ENCODE measurements at places on chromosomes 13 and 19.
A peak's percentile ranks its signal among the peaks of the same experiment; 100 is the strongest.

DNA sequence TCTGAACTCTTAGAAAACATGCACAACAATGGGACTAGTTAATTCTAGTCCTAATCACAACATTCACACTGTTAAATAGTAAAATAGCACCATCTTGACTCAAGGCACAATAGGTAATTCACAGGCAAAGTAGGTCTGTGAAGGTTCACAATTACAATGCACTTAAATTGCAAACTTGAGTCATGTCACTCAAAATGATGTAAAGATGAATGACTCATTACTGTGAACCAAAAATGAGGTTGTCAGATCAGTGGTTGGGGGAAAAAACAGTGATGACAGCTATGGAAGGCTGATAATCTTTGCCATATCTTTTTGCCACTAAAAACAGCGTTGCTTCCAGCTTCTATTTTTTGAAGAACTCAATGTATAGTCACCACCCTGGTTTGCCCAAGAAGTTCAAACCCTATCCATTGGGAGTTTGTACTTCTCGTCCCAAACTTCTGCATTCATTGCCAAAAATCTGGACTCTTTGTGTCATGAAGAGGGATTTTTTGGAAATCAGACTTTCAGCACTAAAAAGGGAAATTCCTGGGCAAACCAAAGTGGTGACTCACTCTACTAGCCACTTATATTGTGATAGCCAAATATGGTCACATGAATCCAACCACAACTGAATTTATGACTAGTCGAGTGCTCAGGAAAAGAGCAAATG, 200.9 kb upstream of the TMTC4 start:
- DNase-seq = no peak

DNA sequence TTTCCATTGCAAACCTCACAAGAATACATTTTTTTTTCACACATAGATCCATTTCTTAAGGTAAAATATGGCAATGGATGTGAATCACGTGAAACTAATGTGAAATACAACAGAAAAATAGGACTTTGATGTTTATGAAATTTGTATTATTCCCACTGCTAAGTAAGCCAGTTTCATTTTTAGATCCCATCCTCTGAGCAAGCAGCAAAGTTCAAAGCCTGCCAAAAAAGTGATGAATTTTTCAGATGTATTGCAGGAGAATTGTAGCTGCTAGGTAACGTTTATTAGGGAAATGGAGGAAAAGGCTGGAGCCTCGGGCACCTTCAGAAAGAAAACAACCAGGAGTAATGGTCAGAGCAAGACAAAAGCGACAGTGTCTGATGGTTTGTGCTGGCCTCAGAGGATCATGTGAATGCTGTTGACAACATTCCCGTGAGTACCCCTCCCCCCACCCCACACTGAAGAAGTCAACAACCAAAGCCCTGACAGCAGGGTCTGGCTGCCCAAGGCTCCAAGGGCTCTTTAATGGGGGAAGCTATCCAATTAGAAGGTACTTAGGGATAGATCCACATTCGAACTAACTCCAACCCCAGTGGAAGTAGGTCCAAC, 95.5 kb downstream of the OXGR1 start:
- no peak for DNase-seq

GRCh38 chr19:10639836-10640235, 14.3 kb upstream of the ILF3 start:
- DNase-seq = no peak

GRCh38 chr13:49441846-49442245, 2.0 kb downstream of the CAB39L start:
- no peak for DNase-seq

DNA sequence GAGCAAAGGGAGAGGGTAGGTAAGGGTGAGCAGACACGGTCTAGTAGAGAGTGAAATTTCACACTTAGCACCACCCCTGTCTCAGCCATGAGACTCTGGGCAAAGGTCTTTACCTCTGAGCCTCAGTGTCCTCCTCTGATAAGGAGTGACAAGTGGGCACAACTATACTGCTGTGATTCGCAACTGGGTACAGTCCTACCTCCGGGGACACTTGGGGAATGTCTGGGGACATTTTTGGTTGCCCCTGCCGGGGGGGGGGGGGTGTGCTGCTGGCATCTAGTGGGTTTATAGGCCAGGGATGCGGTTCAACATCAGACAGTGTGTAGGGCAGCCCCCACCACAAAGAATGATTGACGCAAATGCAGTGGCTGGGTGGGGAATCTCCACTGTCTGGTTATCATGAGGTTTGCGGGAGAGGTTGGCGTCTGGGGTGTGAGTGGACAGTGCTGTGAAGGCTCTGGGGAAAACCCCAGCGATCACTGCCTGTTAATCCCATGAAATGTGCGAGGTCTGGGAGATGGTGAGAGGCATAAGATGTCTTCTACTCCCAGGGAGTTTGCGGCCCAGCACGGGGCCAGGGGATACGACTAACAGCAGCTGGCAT, 4.3 kb downstream of the NACC1 start:
- peak; percentile 23 for DNase-seq

DNA sequence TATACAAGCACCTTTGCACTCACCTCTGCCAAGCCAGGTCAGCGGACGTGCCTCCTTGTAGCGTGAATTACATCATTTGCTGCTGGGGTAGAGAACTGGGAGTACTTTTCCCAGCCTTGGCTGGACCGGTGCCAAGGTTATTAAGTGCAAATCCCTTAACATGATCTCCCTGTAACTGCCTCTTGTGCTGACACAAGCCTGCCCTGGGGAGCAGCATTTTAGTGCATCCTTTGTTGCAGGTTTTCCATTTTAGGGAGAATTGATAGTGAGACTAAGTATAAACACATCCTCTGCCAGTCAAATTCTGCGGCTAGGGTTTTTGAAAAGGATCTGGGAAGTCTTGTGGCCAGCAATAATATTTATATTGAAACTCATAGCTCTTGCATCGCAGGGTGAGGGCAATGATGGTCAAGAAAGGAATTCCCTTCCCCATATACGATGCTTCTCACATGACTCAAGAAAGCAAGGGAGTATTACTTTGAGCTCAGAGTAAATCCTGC, 32.7 kb upstream of the DCLK1 start:
- DNase-seq = no peak

GRCh38 chr13:36352350-36352749, 6.2 kb upstream of the SPART start:
- DNase-seq = no peak

DNA sequence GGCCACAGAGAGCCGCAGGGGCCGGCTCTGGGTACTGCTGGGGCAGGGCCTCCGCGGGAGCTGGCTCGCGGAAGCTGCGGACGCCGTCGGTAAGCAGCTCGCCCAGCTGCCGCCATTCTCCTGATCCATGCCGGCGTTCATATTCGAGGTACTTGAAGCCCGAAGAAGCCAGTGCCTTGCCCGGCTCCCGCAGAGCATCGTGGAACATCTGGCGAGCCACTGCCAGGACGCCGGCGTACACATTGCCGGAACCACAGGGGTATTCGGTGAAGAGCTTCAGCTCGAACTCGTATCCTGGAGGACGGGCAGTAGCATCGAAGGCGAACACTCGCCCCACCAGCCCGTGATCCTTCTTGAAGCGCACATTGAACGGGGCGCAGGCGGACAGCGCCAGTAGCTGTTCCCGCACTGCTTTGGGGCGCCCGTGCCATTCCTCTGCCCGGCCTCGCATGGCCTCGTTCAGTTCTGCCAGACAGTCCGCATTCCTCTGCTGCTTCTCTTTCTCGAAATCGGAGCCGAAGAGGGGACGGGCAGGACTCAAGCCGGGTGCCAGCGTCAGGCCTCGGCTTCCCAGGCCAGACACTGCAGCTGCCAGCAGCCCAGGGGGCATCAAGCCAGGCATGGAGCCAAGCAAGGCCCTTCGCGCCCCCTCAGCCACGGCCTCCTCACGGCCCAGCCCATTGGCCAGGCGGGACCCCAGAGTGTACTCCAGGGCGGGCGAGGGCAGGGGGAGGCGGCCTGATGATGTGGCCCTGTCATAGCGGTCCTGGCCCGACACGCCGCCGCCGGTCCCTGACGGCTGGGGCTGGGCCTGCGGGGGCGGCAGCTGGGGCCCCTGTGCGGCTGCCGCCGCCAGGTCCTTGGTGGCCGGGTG, 1.0 kb downstream of the IRF2BP1 start:
- peak; percentile 31 for DNase-seq

DNA sequence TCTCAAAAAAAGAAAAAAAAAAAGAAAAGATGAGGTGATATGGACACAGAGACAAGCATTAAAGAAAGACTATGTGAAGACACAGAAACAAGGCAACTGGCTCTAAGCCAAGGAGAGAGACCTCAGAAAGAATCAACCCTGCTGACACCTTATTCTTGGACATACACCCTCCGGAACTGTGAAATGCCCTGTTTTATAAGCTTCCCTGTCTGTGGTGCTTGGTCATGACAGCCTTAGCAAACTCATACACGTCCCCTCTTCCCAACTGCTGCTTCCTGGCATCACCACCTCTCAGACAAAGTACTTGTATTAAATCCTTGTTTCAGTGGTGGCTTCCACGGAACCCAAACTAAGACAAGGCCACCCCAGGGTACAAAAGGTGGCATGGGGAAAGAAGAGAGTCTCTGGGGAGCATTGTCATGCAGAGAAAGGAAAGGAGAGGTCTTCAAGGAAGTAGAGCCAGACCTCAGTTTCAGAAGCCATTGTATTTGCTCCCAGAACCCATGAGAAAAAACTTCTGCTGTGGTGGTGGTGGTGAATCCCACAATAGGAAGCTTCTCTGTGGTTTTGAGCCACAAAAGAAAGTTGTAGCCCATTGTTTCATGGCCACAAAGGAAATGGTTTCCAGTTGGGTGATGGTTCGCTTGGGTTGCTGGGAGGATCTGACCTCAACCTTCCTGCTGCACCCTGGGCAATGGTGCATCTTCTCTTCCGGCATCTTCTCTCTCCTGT, 16.3 kb upstream of the TSPAN16 start:
- DNase-seq = peak; percentile 35

DNA sequence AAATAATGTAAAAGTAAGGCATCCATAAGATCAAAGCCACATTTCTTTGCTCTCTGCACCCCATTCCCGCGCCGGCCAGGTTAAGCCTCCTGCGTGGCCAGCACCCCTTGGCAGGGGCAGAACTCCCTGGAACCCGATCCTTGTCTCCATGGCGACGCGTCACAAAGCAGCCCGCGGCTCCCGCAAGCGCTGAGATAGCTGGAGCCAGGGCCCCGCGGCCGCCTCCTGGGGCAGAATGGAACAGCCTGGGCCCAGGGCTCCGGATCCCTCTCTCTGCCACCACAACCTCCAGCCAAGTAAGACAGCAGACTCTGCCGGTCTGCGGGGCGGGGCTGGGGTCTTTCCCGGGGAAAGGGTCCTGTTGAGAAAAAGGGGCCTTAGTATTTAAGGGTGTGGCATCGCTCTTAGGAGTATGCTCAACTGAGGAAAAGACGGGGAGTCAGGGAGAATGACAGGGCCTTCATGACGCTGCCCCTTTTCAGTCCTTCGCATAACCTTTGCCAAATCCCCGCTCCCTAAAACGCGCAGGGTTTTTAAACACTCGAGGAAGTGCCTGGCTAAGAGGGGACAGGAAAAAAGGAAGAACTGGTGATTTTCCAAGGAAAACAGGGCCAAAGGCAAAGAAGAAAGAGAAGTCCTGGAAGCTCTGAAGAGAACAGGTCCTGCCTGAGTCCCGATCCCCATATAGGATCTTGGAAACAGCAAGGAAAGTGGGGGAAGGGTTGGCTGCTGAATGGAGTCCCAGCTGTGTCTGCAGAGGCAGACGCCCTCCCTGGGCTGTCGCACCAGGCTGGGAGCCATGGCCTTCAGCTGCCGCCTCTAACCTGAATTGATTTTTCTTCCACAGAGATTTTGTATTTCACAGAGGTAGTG, at the start of gene TEX26:
TSS of gene TEX26 (plus strand) at position 176 of the 873 bp plus-strand sequence. CDS start at position 236, 60 bp downstream.
- no peak for DNase-seq

DNA sequence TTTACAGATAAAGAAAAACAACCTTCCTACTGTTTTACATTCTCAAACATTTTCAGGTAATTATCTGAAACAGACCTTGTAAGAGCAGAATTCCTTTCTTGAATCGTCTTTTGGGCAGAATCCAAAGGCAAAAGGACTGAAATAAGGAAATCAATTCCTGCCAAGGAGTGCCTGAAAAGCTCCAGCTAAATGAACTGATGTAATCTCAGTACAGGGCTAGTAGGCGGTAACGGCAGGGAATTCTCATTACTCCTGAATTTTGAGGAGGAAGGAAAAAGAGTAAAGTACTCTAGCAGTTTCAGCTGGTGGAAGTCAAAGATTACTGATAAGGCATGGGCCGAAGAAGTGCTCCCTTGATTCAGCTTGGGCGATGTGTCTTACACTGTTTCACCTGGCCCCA, 168.4 kb downstream of the PCDH9 start:
- no peak for DNase-seq

GRCh38 chr19:46472592-46472991, 1.2 kb upstream of the PNMA8A start:
- no peak for DNase-seq

DNA sequence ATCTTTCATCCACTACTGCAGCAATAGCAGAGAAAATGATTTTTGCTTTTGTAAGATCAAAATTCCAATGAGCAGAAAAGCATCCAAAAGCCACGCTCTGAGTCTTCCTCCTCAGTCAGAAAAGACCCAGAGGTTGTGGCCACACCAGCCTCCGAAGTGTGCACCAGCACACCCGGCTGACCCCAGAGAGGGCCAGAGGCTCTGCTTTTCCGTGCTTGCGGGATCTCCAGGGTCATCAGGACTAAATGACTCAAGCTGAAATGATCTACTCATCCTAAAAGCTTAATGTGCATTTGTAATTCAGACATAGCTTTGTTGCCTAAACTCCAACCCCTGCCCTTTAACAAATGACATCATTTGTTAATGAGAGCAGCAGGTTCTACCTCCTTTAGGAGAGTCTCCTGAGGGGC, 16.5 kb downstream of the RXFP2 start:
- no peak for DNase-seq

- DNase-seq = no peak
Measured at GRCh38 chr13:106522112-106522705, 13.3 kb downstream of the EFNB2 start.

- no peak for DNase-seq
Measured at GRCh38 chr19:15212711-15213110, 11.9 kb upstream of the NOTCH3 start.

- DNase-seq = no peak
Measured at GRCh38 chr19:53546758-53547513, 9.0 kb downstream of the ZNF331 start.

DNA sequence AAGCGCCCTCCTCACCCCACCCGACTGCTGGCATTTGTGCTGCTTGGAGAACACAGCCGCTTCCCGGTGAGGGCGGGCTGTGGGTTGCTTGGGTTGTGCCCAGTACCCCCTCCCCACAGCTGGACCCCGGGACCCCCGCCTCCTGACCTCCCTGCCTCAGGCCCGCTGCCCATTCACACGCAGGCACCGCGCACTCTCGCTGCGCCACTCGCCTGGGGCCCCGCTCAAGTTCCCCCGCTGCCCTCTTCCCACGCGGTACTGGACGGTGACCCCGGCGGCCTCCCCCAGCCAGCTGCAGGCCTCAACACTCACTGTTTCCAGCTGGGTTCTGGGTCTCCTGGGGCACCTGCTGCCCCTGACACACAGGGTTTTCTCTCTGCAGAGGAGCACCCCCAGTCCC, 16.4 kb downstream of the PLEKHJ1 start:
- DNase-seq = no peak

DNA sequence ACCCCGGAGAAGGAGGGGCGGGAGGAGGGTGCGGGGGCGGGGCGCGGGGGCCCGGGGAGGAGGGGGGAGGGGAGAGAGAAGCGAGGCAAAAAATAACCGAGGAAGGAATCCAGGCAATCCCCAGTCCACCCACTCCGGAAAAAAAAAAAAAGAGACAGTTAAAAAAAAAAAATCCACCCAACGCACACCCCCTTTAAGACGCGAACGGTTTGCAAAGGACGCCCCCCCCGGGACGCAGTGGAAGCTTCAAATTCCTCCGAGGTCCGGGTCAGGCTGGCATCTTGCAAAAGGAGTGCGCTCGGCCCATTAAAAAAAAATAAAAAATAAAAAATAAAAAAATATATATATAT, at the start of gene CACNA1A:
TSS of gene CACNA1A (minus strand) at position 9 of the 350 bp plus-strand sequence. CDS start 255 bp downstream, outside the sequence.
- no peak for DNase-seq
